Effector memory CD8-positive, alpha-beta T cell (primary cell): ENCODE measurements at places on chromosomes 2 and 18.

DNA sequence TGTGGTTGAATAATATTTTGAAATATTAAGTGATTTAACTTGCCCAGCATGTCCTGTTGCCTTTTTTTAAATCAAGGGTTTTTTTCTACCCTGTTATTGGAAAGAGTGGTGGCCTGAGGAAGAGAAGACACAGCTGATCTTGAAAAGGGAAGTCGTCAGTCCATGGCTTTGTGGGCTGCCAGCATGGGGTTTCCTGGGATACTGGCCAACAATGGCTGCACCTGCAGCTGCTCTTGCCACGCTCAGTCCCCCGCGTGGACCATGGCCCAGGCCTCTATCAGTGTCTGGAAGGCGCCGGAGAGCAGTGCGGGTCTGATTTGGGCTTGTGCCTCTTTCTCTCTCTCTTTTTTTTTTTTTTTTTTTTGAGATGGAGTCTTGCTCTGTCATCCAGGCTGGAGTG lies 99.3 kb downstream of the ASB1 start:
- DNase-seq, result no peak

DNA sequence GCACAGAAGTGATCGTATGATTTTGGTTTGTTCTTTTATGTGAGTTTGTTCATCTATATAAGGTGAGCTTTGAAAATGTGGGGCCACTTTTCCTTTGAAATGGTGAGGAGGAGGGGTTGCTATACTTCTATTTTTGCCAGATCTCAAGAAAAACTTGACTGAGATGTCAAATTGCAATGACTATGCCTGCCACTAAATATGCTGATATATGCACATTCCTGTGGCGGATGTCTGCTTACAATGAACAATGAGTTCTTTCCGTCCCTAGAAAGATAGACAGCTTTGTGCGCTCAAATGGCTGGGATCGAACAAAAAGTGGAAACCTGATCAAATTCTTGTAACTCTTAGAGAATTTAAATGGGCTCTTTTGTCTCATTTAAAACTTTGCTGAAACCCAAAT lies 28.7 kb downstream of the MYT1L start:
- no peak for DNase-seq

- no peak for DNase-seq
Observed at GRCh38 chr2:120398996-120399888, 53.3 kb downstream of the INHBB start.

- no peak for DNase-seq
Observed at GRCh38 chr2:30444273-30444672, 2.8 kb upstream of the LCLAT1 start.

DNA sequence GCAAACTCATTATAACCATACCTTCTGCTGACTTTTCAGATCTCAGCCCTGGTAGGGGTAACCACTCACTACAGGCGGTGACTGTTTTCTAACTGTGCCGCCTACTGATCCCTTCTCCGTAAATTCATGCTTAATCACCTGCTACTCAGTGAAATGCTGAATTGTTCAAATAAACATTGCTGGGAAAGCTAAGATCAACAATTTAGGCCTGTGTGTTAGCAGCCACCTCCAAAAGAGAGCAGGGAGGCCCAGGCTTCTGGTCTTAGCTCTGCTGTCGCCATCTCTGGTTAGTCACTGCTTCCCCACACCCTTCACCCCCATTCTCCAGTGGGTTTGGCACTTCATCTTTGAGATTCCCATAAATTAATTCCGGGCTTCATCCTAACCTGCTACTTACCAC lies 21.8 kb upstream of the NT5C1B start:
- DNase-seq, result no peak

DNA sequence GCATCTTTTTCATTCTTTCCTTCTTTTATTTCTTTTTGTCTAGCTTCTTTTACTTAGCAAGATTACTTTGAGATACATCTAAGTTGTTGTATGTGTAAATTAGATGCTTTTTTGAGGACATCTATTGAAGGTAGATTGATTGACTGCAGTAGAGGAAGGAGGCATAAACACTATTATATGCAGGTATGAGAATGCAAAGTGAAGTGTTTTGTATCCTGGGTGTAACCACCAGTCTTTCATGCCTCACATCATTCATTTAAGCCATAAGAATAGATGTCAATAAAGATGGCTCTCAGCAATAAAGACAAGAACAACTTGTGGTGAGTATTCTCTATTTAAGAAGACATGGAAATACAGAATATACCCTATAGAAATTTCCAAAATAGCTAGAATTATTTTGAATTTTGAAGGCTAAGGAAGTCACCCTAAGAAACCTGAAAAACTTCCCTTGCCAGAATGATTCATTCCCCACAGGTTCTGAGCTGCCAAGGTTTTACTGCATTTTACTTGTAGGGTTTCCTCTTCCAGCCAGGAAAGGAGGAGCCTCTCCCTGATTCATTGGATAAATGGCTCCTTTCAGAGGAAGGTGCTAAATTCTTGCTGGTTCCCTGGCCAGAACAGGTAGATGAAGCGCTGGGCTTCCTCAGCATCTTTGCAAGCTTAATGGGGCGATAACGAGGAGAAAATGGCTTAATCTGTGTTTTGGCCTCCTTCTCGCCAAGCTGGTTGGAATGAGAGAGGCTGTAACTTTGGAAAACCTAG lies 279.8 kb upstream of the SLC14A2 start:
- DNase-seq, result no peak

DNA sequence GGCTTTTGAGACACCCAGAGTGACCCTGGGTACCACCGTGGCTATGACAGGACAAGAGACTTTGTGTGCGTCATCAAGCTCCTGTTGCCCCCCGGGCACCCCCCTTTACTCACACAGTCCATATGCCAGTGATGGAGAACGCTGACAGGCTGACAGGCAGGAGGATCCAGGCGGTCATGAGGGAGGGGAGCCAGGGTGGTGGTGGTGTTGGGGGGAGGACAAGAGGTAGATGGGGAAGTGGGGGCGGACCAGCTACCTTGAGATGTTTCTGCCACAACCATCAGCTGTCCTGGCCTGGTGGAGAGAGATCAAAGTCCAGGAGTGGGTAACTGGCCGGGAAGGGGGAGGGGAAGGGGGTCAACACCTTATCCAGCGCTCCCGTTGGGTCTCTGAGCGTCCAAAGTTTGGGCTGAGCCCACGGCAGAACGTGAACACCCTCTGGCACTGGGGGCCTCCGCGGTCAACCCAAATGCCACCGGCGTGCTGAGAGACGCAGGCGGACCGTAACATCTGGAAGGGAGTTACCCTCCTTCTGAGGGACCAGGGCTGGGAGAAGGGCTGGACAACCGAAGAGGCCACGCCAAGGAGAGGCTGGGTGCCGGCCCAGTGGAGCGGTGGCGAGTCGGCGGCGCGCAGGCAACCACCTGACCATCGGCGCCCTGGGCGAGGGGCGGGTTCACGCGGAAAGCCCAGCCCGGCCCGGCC lies 575 bp downstream of the TMEM150A start:
- no peak for DNase-seq

DNA sequence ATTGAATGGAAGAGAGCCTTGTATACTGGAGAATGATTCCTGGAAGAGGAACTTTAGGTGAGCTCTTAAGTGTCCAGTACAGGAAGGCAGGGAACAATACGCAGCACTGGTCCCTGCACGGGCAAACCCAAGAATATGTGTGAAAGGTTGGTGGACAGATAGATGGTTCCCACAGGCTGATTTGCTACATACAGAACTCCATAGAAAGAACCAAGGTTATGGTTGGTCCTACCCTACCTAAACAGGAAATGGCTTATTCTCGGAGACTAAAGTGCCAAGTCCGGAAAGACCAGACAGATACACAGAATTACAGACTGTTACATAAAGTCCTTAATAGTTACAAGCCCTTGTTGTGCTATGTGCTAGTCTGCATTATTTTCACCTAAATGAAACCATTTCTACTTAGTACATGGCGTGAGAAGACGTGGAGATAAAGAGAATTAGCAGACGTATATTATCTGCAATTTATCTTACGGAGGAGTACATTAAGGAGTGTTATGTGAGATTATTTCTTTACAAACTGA lies 1.2 kb downstream of the REV1 start:
- no peak for DNase-seq

DNA sequence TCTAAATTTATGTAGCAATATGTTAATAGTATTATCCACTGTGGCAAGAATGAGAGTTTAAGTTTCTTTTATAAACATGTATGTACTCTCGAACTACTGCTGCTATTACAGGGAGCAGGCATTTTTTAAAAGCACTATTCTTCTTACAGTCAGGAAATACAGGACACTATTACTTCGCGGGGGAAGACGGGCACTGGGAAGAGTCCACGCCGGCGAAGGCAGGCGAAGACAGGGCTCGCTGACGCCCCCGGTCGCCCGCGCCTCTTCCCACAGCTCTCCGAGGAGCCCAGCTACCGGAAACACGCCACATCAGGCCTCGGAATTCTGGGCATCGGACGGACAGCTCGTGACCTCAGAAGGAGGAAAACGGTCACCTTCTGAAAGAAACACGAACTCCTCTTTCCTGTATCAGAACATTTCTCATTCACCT lies 90.2 kb downstream of the FAM161A start:
- no peak for DNase-seq

GRCh38 chr2:11788461-11789124 lies 42.2 kb downstream of the LPIN1 start:
- DNase-seq, result no peak

- no peak for DNase-seq
Observed at GRCh38 chr2:7045601-7046590, 128.7 kb downstream of the RNF144A start.

GRCh38 chr2:101850991-101851390 lies 140.8 kb upstream of the IL1R2 start:
- DNase-seq, result no peak

DNA sequence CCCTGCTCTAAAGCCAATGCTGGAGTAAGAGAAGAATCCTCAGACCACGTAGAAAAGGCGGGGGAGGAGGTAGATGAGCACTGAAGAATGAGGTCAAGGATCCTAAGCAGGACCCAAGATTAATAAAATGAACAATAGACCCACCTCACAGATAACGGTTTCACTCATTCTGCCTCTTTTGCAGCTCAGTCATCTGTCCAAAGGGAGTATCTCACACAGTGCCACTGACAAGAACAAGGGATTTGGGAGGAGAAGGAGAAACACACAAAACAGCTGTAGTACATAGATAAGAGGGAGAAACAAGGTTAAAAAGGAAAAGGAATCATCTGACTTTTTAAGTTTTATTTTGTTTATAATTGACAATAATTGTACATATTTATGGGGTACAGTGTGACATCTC lies 30.9 kb upstream of the SULT1C4 start:
- no peak for DNase-seq

DNA sequence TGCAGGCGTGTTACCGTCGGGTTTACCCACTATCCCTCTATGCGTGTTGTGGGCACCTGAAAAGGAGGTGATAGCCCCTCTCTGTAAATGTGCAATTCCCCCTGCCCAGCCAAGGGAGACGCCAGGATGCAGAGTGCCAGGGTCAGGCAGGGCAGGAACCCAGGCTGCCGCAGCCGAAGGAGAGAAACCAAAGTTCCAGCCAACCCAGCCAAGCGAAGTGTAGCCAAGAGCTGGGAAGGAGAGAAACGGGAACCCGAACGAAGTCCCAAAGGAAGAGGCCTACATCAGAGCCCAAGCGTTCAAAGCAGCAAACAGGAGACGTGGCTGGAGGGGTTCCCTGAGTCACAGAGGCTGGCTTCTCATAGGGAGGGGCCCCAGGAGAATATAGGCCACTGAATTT lies 24.2 kb upstream of the SPR start:
- no peak for DNase-seq

DNA sequence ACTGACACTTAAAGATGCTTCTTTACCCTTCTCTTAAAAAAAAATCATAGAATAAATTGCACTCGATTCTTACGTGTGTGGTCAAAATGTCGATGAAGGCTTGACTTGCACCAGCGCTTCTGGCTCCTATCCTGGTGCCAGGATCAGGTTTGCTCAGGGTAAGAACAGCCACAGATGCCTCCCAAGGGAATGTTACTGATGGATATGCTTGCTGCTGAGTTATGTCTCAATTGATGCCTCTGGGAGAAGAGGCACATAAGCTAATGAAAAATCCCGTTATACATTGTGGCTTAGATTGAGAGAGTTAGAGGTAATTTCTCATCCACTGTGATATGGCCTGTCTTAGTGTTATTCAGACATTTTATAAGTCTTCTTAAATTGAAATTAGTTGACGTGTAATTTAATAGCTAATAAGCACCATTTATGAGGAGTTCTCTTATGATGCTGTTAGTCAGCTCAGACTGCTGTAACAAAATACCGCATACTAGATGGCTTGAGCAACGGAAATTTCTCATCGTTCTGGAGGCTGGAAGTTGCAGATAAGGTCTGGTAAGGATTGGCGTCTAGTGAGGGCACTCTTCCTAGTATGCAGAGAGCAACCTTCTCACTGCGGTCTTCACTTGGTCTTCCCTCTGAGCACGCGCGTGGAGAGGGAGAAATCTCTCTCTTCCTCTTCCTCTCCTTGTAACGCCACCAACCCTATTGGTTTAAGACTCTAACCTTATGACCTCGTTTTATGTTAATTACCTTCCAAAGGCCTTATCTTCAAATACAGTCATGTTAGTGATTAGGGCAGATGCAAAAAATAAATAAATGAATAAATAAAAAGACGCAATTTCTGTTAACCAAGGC lies 116.6 kb upstream of the NOSTRIN start:
- DNase-seq, result no peak

DNA sequence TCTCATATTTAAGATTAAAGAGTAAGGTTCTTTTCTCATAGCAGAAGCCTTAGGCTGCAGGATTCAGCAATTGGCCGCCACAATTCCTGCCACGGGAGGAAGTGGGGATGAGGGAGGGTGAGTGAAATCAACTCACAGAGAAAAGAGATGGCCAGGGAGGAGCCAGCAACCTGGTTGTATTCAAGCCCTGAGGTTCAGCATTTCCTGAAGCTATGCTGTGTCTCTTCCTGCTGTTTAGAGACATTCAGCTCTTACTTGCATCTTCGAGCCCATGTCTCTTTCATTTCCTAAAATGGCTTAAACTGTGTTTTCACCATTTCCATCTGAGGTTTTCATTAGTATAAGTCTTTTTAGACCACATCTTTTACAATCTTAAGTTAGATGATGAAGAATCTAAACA lies 522.6 kb downstream of the CNTNAP5 start:
- DNase-seq, result no peak

DNA sequence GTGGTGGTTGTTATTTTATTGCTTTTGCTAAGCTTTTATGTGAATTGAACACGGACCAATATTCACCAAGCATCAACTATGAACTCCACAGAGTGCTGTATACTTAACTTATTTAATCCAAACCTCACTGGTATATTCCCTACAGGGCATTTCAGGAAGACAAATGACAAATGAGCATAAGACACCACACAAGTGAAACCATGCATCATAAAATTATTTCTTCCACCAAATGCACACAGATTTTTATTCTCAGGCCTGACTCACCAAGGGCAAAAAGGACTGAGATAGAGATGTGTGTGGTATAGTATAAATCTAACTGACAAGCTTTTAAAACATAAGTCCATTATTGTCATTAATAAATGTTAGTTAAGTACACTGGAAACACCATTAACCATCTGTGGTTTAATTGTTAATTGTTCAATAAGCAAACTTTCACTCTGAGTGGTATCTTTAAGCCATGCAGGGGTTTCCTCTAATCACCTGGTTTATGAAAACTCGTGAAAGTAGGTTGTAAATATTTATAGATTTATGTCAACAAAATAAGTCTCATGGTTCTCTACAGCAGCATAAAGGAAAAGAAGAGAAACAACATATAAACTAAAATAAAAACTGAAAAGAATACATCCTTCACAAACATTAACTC lies 77.6 kb upstream of the CRIM1 start:
- no peak for DNase-seq
